Muscle of back (tissue), 13 donors: ENCODE measurements at places on chromosomes 7 and 10. TPM values are rescaled to one million over a fixed set of nuclear protein-coding genes. Genes with fewer than 3 reads are reported as not detected.

PON1 gene
- polyA plus RNA-seq, result 0.31 TPM

DOCK1 gene
- polyA plus RNA-seq, result 35.9 TPM

HABP2 gene
- polyA plus RNA-seq, result 0.13 TPM

SPDYE2B gene
- 1.5 TPM for polyA plus RNA-seq

CFAP46 gene
- polyA plus RNA-seq, result 0.46 TPM

APBB1IP gene
- polyA plus RNA-seq, result 2.7 TPM

PLPP4 gene
- 0.14 TPM for polyA plus RNA-seq

ZCWPW1 gene
- polyA plus RNA-seq, result 6.2 TPM

EVX1 gene
- not detected for polyA plus RNA-seq

ADAM8 gene
- polyA plus RNA-seq, result 1.5 TPM

GIGYF1 gene
- 18.0 TPM for polyA plus RNA-seq

LRRN3 gene
- polyA plus RNA-seq, result 9.1 TPM

TMEM176B gene
- polyA plus RNA-seq, result 17.3 TPM

ANKRD7 gene
- 0.27 TPM for polyA plus RNA-seq

PSAP gene
- 502 TPM for polyA plus RNA-seq

AKR1E2 gene
- 2.9 TPM for polyA plus RNA-seq

CTTNBP2 gene
- 2.7 TPM for polyA plus RNA-seq
